Activated CD8-positive, alpha-beta memory T cell treated with anti-CD3 and anti-CD28 coated beads for 4 hours (primary cell): ENCODE measurements at places on chromosomes 3 and 15.

DNA sequence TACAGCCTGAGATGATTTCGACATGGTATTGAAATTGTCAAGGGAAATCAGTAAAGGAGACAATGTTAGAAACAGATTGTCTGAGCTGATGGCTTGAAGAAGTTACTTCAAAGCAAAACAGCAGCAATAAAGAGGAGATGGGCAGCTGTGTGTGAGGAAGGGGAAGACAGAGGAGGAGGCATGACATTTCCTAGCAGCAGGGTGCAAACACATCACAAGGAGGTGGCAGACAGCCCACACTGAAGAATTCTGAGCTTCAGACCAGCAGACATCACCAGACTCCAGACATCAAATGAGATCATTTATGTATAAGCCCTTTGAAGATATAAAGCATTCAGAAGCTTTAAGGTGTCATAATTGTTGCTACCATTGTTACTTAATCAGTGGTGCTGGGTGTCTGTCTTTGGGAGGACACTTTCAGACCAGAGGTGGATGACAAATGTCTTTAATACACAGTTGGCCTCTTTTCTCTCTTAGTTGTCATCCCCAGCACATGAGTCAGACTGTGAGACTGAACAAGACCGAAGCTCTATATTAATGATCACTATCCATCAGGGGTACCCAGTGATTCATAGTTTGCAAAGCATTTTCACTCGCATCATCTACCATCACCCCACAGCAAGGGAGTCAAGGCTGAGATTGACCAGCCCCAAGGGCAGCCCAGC lies 203.9 kb downstream of the MINAR1 start:
- DNase-seq: no peak

GRCh38 chr3:142239421-142239820 lies 14.0 kb upstream of the GK5 start:
- DNase-seq: no peak

DNA sequence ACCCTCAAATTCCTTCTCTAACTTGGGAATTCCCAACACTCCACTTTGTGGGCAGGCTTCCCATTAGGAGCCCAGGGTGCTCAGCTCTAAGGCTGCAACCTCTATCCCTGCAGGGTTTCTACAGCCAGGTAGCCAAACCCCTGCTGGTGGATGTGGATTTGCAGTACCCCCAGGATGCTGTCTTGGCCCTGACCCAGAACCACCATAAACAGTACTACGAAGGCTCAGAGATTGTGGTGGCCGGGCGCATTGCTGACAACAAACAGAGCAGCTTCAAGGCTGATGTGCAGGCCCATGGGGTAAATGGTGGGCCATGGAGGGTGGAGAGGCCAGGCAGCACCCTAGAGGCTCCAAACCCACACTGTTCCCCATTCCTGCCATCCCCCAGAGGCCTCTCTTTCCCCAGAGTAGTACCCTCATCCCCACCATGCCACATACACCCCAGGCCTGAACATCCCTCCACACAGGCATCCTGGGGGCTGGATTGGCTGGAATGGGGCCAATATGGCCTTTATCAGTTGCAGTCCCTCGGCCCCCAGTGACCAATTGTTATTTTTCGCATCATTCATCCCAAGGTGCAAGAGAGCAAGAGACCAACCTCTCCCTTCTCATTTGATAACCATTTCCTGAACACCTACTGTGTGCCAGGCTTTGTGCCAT lies 7.7 kb downstream of the ITIH1 start:
- DNase-seq: no peak

DNA sequence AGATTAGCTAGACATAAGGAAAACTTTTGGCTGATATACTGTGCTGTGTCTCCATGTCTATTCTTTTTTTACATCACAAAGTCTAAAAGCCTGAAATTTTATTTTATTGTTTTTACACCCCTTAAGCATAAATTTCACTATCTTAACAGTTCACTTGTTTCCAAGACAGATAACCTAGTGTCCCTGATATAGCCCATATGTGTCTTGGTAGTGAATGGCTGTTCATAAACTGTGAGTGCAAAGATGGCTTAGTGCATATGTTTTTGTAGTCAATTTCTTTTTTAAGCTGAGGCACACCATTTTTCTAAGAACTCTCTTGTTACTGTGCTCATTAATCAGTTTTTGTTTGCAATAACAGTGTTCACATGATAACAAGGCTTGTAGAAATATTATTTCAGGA lies 381.1 kb downstream of the OXSM start:
- no peak for DNase-seq

GRCh38 chr3:65914032-65914739 lies 124.5 kb downstream of the MAGI1 start:
- no peak for DNase-seq

GRCh38 chr3:139933766-139934165 lies 1.2 kb upstream of the CLSTN2 start:
- DNase-seq: no peak

- DNase-seq: no peak
These were observed 5.1 kb downstream of the SCAMP2 start for GRCh38 chr15:74868059-74868458.

DNA sequence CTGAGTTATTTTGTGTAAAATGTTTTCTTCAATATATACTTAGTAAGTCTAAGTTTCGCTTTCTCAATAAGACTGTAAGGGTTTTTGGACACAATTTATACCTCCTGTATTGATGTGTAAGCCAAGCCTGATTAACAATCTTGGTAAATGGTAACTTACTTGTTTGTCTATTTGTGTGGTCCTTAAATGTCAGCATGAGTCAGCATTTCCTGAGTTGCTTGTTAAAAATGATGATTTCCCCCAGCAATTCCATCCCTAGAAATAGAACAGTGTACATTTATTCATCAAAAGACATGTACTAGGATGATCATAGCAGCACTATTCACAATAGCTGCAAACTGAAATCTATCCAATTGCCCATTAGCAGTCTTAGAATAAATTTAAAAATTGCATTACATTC lies 53.4 kb upstream of the LRIG1 start:
- DNase-seq: no peak

DNA sequence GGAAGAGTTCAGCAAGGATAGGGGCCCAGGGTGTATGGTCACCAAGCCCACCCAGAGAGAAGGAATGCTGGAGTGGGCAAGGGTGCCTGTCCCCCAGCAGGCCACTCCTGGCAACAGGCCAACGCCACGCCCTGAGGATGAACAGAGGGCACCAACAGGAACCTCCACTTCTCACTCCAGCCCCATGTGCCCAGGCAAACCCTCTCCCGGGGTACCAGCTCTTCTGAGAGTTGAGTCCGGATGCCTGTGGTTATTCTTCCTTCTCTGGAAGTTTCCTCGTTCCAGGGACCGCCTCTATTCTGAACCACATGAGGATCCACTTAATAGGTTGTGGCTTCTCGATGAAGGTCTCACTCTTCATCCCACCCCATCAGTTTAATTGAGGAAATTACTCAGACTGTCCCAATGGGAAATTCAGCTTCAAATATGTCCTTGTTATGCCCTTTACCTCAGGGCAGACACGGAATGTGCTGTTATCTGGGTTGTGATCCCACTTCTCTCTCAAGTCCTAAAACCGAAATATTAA lies 114.3 kb downstream of the LIPC start:
- DNase-seq: no peak

GRCh38 chr15:47746516-47746915 lies 29.2 kb downstream of the SEMA6D start:
- no peak for DNase-seq

DNA sequence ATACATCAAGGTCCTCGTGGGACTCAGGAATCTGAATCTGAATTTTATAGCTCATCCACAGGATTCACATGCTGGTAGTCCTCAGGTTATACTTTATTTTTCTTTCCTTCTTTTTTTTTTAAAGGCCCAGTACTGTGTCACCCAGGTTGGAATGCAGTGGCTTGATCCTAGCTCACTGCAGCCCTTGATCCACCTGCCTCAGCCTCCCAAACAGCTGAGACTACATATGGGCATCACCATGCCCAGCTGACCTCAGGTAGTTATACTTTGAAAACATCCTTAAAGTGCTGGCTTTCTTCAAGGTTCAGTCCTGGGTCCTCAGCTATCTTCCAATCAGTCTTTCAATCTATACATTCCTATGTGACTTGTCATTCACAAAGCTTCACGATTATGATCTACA lies 38.2 kb downstream of the SNX4 start:
- DNase-seq: no peak
